ENCODE measurements at places on chromosomes 3 and 15.
A peak's percentile ranks its signal among the peaks of the same experiment; 100 is the strongest.

DNA sequence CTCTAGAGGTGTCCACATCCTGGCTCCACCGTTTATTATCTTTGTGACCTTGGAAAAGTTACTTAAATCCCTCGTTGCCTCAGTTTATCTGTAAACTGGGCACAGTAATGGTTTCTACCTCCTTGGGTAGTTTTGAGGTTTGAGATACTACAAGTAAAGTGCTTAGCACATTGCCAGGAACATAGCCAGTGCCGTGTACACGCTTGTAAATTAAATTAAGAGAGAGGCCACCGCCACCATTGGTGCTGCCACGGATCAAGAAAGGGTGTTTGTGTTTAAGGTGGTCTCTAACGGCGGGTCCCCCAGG is 5.8 kb upstream of the WNT7A start:
- no peak for DNase-seq

- DNase-seq: no peak
Measured at GRCh38 chr3:135965129-135965505, 411 bp upstream of the PPP2R3A start.

GRCh38 chr3:129314386-129315222 is 35.9 kb downstream of the HMCES start:
- peak; percentile 92 for DNase-seq

DNA sequence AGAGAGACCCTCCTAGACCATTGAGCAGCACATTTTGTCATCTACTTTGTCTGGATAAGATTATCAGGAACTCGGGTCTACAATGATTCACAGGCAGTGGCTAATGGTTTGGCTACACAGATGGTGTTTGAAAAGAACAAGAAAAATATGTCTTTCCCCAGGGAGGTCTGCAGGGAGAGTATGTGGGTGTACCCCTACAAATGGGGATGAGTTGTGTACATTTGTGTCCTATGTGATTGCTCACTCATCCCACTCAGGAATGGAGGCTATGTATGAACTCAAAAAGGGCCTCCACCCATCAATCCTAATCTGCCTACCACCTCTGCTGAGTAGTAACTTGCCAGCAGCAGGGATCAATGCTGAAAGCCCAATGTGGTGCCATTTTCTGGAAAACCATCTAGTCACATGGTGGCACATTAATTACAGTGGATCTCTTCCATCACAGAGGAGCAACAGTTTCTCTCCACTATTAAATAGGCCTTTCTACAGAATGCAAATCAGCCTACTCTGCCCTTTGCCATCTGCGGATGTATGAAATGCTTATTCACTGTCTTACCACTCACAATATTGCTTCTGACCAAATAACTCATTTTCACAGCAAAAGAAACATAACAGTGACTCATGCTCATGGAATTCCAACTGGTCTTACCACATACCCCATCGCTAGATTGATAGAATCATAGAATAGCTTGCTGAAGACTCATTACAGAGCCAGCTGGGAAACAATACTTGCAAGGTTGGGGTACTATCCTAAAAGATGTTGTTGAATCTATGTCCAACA is 48.3 kb upstream of the TRIM42 start:
- no peak for DNase-seq

DNA sequence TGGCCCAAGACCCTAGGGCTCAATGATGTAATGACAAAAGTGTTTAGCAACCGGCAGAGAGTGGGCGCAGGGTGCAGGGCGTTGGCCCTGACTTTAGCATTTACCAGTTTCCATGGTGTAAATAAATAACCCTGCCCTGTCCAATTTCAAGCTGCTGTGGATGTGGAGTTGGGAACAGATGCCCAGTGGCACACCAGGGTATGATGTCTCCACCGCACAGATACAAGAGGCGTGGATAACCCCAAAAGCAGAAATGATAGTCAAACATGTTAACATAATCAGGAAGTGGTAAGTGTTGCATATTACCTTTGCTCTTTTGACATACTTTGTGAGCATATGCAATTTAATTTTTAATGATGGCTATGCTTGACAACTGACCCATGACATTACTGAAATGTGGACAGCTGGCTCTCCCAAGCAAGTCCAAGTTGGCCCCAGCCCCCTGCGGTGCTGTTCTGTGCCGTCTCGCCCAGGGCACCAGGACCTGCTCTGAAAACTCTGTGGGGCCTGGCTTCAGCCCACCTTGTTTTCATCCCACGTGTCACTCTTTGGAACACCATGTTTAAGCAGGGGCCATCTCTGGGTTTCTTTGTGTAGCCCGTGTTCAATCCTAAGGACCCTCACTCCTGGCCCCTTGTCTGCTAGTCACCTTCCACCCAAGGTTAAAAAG is 10.8 kb upstream of the ANPEP start:
- no peak for DNase-seq

DNA sequence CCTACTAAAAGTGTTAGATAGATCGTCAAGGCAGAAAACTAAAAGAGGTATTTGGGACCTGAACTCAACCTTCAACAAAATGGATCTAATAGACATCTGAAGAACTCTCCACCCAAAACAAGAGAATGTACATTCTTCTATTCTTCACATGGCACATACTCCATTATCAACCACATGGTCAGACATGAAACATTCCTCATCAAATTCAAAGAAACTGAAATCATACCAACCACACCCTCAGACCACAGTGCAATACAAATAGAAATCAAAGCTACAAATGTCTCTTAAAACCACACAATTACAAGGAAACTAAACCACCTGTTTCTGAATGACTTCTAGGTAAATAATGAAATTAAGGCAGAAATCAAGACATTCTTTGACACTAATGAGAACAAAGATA is 984.1 kb upstream of the GBE1 start:
- DNase-seq: no peak

DNA sequence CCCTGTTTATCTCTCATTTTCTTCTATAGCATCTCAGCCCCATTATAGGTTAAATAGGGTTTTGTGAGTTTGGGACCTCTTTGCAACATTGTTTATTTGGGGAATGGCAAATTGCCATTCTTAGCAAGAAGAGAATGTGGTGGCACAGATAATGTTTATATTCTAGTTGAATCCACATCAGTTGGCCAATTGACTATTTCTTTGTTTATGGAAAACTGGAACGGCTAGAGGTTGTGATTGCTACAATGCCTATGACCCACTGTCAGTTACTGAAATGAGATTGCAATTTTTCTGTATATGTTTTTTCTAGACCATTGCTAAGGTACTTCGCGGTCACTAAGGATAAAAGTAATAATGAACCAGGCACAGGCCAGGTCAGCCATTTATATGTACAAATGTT is 44.6 kb upstream of the CFAP20DC start:
- DNase-seq: no peak

GRCh38 chr3:60890226-60890625 is 361.0 kb downstream of the FHIT start:
- DNase-seq: no peak

DNA sequence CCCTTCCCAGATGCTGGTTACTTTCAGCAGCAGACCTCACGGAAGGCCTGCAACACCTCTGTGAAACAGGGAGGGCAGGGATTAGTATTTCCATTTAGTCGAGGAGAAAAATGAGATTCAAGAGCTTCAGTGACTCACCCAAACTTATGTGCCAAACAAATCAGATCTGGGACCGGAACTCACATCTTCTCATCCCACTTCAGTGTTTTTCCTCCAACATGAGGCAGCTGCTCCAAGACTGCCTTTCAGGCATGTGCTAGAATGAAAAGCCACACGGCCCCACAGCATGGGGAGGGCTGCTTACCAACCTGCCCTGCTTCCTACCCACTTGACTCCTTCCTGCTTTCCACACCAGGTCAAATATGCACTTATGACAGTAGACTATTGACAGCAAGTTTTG is 129.4 kb upstream of the SLC24A5 start:
- no peak for DNase-seq

All from left forelimb (tissue), 1 donor.